ENCODE measurements at places on chromosomes 13 and 19.

GRCh38 chr19:29549105-29550070 is 23.6 kb downstream of the VSTM2B start:
- no peak for DNase-seq

DNA sequence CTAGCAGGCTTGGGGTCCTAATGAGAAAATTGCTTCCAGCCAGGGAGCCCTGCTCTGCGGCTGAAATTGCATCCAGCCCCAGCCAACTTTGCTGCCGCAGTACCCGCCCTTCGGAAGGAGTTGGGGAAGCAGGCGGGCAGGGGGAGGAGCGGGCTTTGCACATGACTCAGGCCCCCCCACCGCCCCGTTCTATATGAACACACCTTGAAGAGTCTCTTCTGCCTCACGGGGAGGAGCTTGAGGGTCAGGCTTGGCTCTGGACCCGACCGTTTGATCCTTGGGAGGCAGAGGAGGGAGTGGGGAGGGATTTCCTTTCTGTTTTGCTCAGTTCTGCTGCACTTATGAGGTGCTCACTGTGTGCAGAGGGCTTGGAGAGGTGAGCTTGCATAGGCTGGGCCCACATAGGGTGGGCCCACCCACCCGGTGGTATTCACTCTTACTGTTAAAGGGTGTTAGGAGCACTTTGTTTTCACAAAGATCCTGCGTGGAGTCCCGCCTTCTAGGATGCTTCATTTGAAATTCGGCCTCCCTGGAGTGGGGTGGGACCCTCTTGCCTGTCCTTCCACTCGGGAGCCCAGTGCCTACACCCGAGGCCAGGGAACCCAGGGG is 46.5 kb downstream of the LYL1 start:
- DNase-seq = peak; percentile 49

- no peak for DNase-seq
Observed at GRCh38 chr19:15337202-15337601, 4.9 kb upstream of the BRD4 start.

DNA sequence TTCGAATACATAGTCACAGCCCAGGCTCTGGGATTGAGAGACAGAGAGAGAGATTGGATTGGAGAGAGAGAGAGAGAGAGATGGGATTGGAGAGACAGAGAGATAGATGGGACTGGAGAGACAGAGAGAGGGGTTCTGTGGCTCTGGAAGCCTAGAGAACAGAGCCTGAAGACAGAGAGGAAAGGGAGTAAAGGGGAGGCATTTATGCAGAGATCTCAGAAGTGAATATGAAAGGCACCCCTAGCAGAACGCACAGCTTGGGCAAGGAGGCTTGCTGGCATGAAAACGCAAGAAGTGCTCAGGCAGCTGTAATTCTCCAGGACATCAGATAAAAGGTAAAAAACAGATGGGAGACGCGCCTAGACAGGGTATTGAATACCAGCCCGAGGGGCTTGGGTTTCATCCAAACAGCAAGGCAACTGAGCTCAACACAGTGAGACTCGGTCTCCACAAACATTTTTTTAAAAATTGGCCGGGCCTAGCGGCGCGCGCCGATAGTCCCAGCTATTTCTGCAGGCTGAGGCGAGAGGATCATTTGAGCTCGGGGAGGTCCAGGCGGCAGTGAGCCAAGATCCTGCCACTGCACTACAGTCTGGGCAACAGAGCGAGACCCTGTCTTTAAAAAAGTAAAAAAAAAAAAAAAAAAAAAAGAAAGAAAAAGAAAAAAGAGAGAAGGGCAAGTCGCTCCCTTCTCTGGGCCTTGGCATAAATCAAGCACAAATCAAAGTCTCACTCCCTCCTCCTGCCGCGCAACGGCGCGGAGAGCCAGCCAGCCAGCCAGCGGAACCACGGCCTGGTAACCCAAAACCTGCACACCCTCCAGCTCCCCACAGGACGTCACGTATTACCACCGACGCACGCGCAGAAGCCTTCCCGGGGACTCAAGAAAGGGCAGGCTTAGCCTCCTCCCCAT is 774 bp upstream of the PPP2R1A start:
- no peak for DNase-seq

GRCh38 chr13:46554951-46555350 is 2.0 kb downstream of the LRCH1 start:
- DNase-seq = no peak

- no peak for DNase-seq
Observed at GRCh38 chr19:9445037-9445436, 9.7 kb upstream of the ZNF266 start.

GRCh38 chr13:112719016-112719415 is 29.2 kb downstream of the ATP11A start:
- DNase-seq = no peak

DNA sequence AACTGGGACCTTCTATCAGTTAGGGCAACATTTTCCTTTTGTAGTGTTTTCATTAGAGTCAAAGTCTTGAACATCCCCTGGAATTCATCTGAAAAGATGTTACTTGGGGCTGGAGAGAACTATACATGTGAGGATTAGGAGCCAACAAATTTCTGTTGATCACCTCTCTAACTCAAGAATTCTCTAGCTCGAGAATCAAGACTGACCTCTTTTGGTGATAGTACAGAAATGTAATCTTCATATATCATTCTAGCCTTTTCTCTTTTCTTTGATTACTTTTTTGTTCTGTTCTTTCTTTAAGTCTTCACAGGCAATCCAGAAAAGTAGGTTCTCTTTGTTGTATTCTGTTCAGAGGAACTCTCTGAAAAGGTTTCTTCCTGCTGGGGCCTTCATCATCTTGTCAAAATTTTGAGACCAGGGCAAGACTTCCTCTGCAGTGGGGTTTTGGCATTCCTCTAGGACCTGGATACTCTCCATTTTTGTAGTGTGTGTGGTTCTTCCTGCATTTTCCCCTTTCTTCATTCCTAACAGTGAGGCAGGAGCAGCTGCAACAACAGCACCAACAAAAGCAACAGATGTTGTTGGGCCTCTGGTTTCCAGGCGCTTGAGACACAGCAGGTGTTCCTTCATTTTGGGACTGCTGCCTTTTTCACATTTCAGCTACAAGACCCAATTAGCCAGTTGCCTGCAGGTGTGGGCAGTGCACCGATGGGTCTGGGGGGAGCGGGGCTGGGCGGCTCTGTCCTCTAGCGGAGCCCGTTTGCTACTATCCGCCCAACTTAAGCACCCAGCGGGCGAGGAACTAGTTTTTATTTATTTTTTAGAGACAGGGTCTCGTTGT is 26.2 kb downstream of the ELF1 start:
- no peak for DNase-seq

GRCh38 chr13:36098080-36098479 is 33.1 kb downstream of the DCLK1 start:
- no peak for DNase-seq

DNA sequence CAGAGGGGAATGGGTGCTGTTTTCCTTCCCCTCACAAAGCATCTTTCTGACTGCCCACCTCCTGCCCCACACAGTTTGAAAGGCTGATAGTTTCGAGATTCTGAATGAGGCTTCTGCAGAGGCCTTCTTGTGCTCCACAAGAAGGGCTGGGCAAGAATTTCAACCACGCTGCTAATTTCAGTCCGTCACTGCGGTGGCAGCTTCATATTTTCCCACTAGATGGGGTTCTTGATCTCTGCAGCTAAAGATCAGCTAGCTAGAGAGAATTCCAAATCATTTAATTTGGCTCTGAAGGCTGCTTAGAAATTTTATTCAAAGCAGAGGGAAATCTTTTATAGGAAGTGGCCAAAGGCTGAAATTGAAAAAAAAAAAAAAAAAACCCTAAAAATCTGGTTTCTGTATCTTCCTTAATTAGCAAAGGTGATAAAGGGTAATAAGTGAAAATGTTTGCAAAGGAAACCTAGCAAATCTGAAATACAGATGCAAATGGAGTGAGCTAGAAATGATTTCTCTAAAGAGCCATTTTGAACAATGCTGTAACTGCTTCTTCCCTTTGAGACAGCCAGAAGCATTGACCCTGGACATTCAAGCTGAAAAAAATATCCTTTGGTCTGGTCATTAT is 38.0 kb upstream of the C13orf42 start:
- no peak for DNase-seq

- no peak for DNase-seq
Observed at GRCh38 chr19:17737690-17738153, 13.6 kb upstream of the FCHO1 start.

DNA sequence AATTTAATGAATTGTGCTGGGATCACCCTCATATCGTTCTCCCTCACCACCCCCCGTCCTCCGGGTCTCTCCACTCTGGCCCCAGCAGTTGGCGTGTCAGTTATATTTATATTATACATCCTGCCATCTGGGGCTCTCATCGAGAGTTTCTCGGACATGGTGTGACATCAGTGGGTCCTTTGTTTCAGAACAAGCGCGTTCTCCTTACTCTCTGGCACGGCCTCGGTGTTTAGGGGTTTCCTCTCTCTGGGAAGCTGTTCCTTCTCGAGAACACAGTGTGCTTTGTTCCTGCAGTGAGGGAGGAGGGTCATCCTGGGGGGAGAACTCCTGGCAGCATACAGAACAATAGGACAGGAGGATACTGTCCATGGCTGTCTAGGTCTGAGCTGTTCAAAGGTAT is 9.8 kb upstream of the MCF2L start:
- DNase-seq = no peak

GRCh38 chr13:33026489-33027152 is 10.4 kb downstream of the KL start:
- DNase-seq = no peak

GRCh38 chr13:31725841-31726240 is 13.5 kb upstream of the RXFP2 start:
- DNase-seq = no peak

GRCh38 chr13:23865026-23865425 is 24.2 kb downstream of the MIPEP start:
- DNase-seq = no peak

DNA sequence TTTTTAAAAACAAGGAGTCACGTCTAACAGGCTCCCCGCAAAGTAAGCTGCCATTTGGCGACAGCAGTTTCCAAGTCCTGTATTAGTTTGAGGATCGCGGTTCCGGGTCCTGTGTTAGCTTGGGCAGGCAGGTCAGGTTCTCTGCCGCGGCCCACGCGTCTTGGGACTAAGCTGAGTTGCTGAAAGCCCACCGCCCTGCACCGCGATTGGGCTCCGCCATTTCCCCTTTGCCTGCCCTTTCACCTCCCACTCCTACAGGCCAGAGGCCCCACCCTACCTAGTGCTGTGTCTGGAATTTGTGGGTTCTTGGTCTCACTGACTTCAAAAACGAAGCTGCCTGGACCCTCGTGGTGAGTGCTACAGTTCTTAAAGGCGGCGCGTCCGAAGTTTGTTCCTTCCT is 6.8 kb downstream of the PARP4 start:
- DNase-seq = no peak

GRCh38 chr19:36103040-36103626 is 7.8 kb upstream of the OVOL3 start:
- DNase-seq = no peak

DNA sequence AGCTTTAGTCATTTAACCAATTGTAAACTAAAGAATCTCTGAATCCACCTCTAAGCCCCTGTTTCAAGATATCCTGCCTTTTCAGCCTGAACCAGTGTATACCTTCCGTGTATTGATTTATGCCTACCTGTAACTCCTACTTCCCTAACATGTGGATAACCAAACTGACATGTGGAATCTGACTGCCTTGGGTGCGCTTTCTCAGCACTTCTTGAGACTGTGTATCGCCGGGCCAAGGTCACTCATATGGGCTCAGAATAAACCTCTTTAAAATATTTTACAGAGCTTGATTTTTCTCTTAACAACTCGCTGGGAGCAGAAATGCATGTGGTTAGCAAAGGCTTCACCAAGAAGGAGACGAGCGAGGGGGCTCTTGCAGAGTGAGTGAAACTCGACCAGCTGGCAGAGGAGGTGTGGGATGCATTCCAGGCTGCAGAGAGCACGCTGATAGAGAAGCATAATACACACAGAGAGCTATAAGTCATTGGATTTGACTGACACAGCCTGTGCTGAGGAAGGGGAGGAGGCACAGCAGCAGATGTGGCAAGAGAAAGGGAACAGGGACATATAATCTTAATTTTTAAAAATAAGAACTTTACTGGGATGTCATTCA is 268.2 kb upstream of the MAB21L1 start:
- DNase-seq = no peak

- DNase-seq = no peak
Observed at GRCh38 chr19:13215572-13216380, 65.6 kb downstream of the IER2 start.

DNA sequence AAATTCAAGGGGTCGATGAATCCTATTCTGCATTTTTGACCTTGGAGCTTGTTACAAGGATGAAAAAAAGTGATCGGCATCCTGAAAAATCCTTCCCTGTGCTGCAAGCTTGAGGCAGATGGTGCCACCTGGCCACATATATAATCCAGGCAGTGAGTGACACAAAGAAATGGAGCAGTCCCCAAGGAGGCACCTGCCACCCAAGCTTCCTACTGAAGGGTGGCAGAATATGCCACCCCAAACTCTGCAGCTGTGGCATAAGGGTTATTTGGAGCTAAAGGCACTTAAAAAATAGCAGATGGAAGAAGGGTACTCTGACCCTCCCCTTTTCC is 15.4 kb downstream of the TMEM272 start:
- DNase-seq = no peak

GRCh38 chr19:56423276-56423984 is 19.3 kb downstream of the ZNF583 start:
- no peak for DNase-seq

- no peak for DNase-seq
Observed at GRCh38 chr13:72763411-72763810, 18.3 kb downstream of the DIS3 start.

GRCh38 chr13:62704875-62705274 is 1289.2 kb upstream of the PCDH20 start:
- no peak for DNase-seq

GRCh38 chr13:33937373-33938098 is 119.6 kb downstream of the RFC3 start:
- no peak for DNase-seq

- DNase-seq = no peak
Observed at GRCh38 chr13:95099541-95099940, 201.7 kb downstream of the ABCC4 start.

GRCh38 chr19:47509170-47509847 is 5.6 kb downstream of the NAPA start:
- no peak for DNase-seq

DNA sequence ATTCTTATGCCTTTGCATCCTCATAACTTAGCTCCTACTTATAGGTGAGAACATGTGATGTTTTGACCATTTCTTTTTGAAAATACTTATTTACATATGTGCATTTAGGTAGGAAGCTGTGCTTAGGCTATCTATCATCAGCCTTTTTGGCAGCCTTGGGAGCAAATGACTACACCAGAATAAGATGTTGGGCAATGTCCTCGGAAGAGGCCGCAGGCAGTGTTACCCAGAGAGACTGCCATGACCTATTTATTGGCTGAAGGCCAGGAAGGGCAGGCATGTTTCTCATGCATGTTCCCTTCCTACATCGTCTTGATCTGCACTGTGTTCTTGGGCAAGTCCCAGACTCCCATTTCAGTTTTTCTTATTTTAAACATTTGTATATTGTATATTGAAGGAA is 122.3 kb downstream of the B3GLCT start:
- DNase-seq = no peak
